NCI-H187 treated with DMSO at 0.1 percent for 48 hours (cell line): ENCODE measurements at places on chromosomes 6 and 20.

DNA sequence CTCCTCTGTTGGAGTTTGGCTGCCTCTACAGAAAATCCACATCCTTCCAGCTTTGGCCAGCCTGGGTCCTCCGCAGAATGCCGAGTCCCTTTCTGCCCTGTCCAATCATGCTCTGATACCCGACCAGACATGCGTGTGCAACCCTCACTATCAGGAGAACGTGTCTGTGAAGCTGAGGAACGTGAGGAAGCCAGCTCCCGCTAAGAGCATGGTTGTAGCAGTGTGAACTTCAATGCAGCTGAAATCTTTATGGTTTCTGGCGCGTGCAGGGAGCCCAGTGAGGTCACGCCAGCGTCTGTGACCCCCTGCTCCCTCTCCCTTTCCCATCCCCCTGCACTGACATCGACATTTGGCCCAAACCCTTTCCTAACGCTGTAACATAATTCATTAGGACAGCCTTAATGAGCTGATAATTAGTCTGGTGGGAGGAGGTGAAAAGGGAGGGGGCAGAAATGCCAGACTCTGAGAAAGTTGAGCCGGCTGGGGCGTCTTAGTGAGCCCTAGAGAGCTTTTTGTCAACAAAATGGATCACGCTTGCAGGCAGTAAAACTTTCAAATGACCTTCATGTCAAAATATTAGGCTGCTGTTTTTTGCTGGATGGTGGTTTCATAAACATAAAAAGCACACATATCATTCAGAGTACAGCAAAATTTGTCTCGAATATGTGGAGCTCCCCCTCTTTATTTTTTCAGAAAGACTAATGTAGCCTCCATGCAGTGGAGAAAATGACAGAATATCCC, 423.3 kb downstream of the QKI start:
- DNase-seq, result no peak

DNA sequence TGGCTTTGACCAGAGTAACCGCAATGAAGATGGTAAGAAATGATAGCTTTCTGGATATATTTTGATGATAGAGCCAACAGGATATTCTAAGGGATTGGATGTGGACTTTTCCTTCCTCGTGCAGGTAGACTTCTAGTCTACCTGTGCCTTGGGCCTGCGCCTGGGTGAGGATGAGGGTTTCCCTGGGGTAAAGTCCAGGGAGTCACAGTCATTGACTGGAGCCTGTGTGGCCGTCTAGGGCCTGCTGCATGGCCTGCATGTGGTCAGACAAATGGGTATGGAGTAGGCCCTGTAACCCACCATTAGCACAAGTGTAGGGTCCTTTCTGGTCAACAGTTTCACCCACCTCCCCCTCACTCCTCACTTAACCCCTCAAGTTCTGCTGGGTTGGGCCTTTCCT, 12.7 kb upstream of the CHMP4B start:
- DNase-seq, result no peak

- no peak for DNase-seq
Measured at GRCh38 chr20:37194621-37195417, 15.5 kb upstream of the MROH8 start.

- DNase-seq, result no peak
Measured at GRCh38 chr20:16587066-16587465, 13.8 kb upstream of the KIF16B start.

GRCh38 chr6:168078943-168079405, at the start of gene FRMD1:
FRMD1 (minus strand) TSS chr6:168079212; CDS start chr6:168079094, 118 bp downstream.
- no peak for DNase-seq

DNA sequence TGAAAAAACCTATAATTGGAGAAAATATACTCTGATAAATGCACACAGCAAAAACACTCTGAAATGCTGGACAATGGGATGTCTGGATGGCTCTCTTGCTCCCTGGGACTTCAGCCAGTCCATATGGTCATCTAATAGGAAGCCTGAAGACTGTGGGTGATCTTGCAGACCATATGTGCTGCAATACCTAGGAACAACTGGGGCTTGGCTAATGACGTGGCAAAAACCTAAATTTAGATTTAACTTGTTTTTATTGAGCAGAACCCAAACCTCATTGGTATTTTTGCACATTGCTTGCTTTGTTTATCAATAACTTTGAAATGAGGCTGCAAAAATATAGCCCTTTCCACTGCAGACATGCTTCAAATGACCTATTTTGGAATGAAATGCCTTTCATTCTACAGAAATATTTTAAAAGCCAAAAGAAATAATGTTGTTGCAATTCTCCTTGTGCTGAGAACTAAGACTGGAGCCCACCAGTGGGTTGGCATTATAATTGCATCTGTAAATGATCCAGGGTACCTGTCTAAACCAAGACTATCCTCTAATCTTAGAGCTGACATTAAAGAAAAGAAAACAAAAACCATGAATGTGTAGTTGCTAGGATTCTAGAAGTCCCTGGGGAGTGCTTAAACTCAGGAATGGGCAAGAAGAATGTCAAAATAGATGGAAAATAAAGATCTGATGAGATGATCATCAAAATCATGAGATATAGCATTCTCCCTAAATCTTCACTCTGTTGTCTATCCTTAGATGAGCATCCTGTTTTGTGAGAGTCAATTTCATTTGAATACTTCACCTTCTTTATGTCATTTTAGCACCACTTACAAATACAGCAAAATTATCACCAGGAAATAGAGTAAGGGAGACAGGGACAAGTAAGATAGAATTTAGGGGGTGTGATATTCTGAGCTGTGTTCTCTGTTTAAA, 152.1 kb upstream of the RIMS1 start:
- DNase-seq, result no peak

DNA sequence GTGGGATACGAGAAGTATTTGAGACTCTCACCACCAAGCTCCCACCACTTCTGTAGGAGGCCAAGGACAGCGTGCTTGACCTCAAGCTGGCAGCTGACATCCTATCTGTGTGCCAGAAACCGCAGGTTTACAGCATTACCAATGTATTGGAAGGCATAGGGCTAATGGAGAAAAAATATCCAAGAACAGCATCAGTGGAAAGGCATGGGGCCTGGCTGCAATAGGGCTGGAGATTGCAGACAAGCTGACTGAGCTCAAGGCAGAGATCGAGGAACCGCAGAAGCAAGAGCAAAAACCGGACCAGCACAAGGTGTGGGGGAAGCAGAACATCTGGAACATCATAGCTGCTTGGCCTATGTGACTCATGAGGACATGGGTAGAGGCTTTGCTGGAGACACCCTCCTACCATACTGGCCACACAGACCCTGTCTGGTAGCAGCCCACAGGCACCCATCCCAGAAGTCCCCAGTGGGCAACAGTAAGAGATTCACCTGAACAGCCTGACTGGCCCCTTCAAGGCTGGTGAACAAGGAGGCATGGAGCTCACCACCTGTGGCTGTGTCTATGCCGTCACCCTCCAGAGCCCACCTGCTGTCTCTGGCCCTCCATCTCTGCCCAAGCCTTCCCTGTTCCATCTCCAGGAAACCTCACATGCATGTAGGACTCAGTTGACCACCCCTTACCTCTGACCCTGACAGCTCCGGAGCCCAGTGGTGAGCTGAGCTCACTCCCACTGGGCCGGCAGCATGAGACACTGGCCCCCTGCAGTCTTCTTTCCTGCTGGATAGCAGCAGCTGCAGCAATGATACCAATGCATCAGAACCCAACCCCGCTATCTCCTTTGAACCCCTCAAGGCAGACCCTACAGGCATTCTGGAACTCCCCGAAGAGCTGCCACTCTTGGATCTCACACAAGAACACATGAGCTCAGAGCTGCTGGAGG, 171.1 kb downstream of the KIF6 start:
- DNase-seq, result no peak

GRCh38 chr20:33933469-33933909, 60.2 kb upstream of the RALY start:
- no peak for DNase-seq

DNA sequence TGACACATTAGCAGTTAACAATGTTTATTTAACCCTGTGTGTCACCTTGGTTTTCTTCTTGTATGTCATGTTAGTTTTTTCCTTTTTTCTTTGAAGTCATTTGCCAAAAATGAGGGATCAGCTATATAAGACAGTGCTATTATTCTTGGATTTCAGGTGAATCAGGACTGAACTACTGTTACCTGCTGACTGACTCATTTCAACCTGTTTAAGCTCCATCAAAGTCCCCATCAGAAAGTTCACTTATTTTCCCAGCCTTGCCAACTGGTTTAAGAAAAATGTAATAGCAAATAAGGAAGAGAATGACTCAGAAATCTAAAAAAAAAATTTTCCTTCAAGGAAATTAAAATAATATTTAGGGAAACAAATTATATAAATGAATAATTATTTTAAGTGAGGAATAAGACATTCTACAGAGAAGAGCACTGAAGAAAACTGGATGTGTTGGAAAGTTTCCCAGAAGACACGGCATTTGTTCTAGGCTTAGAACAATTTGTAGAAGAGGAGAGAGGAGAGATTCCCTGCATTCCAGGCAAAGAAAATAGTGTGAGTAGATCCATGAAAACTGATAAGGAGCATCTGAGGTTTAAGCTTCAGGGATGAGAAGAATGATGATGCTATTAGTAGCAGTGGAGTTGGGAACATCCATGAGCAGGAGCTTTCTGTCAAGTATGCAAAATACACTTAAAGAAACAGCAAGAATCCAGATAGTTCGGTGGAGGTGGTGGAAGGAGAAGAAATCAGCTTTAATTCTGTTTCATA, 84.9 kb upstream of the SIM1 start:
- no peak for DNase-seq

GRCh38 chr6:132392792-132393191, 8.5 kb downstream of the MOXD1 start:
- DNase-seq, result no peak

- DNase-seq, result no peak
Measured at GRCh38 chr20:6811262-6812035, 44.0 kb downstream of the BMP2 start.

DNA sequence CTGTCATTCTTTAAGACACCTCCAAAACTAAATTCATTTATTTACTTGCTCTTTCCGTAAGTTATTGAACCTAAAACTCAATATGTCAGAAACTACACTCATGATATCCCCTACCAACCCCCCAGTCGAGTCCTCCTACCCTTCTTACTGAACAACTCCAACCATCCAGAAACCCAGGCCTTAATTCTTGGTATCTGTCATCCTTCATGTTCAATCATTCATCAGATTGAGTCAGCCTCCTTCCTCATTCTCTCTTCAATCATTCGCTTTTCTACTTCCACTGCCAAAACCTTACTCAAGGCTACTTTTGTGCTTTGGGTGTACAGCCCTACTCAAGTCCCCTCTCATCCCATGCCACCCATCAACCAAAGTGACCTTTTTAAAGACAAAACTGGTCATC, 95.7 kb downstream of the SMLR1 start:
- DNase-seq, result no peak

DNA sequence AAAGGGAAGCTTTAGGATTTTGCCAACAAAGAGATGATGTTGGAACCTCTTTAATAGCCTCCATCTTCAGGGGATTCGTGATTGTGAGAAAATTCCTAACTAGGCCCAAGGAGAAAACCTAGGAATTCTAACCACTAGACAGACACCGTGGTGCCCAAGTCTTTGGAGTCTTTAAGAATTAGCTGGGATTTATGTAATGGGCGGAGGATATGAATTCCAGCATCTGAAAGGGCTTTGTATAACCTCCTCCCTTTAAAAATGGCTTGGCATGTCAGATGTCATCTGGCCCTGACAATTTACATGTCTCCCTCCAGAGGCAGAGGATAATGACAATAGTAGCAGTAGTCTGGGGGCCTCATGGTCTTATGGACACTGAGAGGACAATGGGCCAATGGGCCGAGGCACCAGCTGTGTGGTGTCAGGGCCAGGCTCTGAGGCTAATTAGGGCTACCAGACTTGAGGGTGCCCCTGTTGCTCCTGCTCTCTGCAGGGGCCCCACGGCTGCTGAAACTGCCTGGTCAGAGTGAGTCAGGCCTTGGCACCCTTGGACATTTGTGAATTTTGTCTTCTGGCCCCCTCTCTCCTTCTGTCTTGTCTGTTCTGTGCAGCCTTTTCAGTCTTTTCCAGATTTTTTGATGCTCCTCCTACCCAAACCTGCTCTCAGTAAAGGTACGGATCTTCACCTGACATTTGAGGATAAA, 113.9 kb downstream of the EDN1 start:
- DNase-seq, result no peak

DNA sequence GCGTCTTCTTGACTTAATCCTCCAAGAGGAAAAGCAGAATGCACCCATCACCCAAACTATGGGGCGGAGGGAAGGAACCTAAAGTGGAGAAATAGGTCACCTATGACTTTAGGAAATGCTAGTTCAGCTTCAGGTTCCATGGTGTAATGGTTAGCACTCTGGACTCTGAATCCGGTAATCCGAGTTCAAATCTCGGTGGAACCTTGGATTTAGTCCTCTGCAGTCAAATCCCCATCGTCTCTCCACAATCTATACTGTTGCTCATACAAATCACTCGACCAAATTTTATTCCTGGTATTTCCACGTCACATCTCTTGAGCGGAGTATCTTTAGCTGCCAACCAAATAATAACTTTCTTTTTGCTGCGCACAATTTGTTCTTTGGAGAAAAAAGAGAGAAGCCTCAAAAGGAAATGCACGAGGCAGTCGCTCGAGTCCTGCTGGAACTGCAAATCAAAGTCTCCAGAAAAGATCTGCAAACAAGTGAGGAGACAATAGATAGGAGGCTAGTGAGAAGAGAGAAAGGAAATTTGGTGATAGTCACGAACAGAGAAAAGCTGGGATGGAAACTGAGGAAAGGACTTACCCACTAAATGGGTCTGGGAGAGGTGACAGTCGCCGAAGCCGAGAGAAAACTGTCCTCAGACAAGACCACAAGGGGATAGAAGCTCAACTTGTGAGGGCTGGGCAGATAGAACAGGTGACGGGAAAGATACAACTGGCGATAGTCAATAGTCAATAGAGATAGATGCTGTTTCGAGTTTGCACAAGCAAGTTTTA, 16.6 kb downstream of the POM121L2 start:
- no peak for DNase-seq

DNA sequence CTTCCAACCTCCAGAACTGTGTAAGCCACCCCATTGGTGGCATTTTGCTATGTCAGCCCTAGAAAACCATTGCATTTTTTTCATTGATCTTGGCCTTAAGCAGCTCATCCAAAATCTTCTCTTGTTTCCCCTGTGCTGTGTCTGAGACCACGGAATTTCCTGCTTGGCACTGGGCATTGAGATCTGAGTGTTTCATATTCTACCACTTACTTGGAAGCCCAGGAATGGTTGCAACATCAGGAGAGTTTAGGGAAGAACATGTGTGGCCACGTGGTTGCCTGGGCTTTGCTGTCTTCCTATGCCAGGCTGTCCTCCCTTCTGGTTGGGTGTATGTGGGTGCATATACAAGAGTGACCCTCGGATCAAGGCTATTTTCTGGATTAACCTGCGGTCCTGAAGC, 139.3 kb upstream of the PMEPA1 start:
- no peak for DNase-seq

DNA sequence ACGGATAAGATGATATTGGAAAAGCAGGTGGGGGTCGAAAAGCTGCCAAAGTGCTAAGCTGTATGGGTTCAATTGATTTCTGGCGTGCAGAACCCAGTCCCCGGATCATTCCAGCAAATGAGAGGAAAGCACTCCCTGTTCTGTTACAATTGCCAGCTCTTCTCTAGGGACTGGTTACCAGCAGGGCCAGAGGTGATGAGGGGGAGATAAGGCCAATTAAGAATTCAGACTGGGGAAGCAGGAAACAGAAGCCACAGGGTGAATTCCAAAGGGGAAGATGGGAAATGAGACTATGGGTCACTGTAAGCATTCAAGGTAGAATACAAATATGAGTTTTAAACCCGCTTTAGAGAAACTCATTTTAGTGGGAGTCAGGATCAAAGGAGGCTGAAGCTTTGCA, 349.4 kb upstream of the MAP3K7 start:
- DNase-seq, result no peak
